Activated CD4-positive, alpha-beta T cell treated with anti-CD3 and anti-CD28 coated beads for 36 hours (primary cell): ENCODE measurements at places on chromosomes 11 and 22. TPM values are rescaled to one million over a fixed set of nuclear protein-coding genes. Genes with fewer than 3 reads are reported as not detected.

- DNase-seq: no peak
These were observed 7.8 kb downstream of the P2RY2 start for GRCh38 chr11:73225851-73226250.

Gene ARRB1
- total RNA-seq: 21.8 TPM

Gene ANGPTL5
- not detected for total RNA-seq

DNA sequence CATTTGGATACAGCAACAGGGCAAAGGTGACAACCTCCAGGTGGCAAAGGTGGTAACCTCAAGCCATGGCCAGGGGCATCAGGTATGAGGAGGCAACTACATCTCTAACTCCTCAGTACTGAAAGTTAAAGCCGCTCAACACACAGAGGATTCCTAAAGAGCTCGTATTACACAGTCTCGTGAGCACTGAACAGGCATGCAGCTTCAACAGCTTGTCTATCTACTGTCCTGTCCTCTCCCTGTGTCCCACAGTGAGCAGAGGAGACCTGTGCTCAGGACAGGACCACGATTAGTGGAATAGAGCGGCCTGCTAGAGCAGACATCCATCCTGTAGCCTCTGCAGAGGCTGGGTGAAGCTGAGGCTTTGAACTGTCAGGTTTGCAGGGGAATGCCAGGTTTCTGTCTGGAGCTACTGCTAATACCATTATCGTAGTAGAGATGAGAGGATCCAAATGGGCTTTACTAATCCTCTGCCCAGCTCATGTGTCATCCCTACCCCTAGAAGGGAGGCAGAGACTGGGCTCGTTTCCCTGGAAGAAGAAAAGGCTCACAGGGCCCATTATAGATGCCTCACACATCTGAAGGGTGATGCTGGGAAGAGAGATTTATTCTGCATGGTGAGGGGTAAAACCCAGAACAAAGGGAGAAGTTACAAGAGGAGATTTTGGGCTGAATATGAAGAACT, 415.2 kb downstream of the LARGE1 start:
- no peak for DNase-seq

DNA sequence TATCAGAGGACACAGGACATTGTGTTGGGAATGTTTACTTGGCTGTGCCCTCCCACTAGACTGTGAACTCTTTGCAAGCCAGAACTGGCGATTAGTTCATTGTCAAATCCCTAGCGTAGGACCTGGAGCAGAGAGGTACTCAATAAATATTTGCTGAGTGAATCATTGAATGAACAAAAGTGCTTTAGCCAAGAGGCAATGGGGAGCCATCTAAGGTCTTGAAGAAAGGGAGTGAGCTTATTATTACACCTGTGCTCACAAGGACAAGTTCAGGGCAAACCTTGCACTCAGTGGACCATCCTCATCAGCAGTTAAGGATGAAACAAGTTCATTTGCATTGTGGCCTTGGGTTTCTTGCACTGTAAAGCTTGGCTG, 1.1 kb upstream of the RASSF10 start:
- no peak for DNase-seq

GRCh38 chr11:58774164-58774593, 42.4 kb upstream of the GLYAT start:
- DNase-seq: no peak

GRCh38 chr22:37019309-37020191, at the start of the genes MPST and TST:
Gene MPST (plus strand): TSS chr22:37019742. CDS start chr22:37019837, 95 bp downstream.
Gene TST (minus strand): TSS chr22:37019447. CDS start chr22:37018732, 715 bp downstream.
- DNase-seq: peak; percentile 60

GRCh38 chr22:48662476-48663135, 1165.1 kb downstream of the BRD1 start:
- DNase-seq: no peak
